ENCODE measurements at places on chromosomes 6 and 20.

DNA sequence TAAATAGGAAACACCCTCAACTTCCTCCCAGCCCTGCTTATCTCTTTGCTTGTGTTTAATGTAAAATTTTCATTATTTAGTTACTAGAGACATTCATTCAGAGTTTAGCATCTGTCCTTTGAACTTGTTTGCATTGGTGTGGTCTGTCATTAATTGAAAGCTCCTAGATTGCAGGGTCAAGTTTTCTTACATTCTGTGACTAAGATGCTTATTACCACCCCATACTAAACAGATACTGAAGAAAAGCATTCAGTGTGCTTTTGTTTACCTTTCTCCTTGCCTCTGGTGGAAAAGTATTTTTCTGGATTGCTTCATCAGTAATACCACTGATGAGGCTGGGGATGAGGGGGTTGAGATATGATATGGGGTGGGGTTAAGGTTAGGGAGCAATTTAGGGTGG, 199.0 kb downstream of the SAMD5 start:
- no peak for DNase-seq

DNA sequence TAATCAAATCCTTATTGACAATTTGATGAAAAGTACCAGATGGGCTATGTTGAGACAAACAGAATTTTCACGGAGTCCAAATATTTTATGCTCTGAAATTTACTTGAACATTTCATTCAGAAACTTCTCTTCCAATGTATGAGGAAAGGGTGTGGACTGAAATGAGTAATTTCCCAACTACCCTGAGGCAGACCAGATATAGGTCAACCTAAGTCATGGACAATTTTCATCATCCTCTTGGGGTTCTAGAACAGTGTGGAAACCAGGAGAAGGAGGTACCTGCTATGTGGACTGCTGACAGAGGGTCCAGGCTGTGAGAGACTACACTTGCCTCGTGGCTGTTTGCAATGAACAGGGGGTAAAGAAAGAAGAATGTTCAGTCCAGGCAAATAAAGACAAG, 323.0 kb downstream of the ESR1 start:
- peak; percentile 80 for DNase-seq

GRCh38 chr20:17463711-17464110, 67.5 kb downstream of the BFSP1 start:
- no peak for DNase-seq

DNA sequence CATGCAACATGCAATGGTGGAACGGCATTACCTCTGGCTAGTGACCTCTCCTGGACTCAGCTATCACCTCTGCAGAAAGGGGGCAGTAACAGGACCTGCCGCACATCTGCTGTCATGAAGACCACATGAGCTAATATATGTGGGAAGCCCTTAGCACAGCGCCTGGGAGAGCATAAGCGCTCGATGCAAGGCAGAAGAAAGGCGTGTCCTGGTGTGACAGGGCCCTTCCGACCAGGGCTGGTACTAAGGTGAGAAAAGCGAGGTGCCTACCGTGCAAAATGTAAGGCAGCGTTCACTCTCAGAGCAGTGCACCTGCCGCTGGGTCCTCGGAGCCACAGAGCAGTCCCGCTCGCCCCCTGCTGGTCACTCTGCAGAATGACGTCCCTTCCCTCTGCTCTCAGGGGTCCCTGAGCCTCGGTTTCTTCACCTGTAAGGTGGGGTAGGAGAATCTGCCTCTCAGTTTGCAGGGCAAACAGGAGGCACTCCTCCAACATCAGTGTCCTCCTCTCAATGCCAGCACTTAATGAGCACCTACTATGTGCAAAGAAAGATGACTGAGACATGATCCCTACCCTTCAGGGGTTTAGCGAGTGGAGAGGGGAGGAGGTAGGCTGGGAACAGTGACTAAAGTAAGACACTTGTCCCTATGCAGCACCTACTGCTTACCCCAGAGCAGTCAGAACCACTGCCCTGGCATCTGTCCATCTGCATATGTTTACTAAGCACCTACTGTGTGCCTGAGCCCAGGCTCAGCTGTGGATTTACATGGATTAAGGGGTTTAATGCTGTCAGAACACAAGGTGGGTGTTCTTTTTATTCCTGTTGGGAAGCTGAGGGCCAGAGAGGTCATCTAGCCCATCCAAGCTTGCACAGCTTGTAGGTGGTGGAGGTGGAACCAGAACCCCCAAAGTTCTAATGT, 41.1 kb upstream of the PTGIS start:
- peak; percentile 58 for DNase-seq

- no peak for DNase-seq
Measured at GRCh38 chr6:170174771-170175643, 115.9 kb downstream of the DLL1 start.

DNA sequence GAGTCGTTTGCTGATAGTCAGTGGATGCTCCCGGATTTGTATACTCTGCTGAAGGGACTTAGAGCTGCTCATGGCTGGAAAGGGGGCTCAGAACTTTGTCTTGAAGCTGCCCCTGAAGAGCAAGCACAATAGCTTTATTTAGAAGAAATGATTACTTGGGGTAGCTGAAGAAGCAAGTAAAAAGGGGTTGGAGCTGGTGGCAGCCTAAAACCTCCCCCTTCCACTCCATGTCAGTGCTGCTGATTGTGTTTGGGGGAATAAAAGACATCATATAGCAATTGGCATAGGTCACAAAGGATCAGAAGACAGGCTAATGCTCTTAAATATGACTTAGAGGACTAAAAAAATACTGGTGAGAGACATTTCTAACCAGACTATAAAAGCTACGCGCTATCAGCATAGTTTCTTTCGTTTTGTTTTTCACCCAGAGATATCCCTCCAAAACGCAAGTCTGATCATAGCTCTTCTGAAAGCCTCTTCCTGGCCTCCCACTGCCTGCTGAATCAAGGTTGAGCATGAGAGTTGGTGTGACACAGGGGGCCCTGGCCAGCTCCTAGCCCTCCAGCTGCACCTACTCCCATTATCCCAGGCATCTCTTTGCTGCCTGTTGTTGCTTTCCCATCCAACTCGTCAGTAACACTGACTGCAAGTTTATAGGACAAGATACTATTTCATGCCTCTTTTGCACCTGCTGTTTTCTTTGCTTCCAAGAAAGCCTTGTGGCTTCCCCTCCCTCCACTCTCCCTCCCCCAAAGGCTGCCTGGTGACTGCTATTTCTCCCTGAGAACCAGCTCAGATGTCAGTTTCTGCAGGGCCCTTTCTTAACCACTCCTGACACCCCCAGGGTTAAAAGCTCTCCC, 33.9 kb upstream of the SGK1 start:
- no peak for DNase-seq

DNA sequence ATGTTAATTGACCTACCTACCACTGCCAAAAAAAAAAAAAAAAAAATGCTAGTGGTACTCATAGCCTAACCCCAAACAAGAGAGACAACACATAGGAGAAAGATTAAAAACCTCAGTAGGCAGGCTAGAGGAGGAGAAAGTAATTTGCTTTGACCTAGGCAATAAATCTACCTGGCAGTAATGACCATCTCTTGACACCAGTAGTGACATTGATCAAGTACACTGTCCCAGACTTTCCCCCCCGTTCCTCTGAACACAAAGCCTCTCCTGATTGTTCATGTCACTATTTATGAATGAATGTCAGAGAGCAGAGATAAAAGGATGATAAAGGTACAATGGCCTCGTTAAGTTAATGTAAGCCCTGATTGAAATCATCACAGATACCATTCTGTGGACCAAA, 746.8 kb downstream of the CBLN4 start:
- no peak for DNase-seq

DNA sequence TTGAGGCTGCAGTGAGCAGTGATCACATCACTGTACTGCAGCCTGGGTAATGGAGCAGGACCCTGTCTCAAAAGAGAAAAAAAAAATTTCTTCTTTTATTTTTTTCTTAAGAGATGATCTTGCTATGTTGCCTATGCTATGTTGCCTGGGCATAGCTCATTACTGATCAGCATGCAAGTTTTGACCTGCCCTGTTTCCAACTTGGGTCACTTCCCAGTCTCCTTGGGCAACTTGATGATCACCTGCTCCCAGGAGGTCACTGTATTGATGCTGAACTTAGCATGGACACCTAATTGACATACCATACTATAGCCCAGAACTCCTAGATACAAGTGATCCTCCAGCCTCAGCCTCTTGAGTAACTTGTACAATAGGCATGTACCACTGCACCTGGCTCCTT, 30.7 kb upstream of the NANP start:
- DNase-seq = peak; percentile 78

DNA sequence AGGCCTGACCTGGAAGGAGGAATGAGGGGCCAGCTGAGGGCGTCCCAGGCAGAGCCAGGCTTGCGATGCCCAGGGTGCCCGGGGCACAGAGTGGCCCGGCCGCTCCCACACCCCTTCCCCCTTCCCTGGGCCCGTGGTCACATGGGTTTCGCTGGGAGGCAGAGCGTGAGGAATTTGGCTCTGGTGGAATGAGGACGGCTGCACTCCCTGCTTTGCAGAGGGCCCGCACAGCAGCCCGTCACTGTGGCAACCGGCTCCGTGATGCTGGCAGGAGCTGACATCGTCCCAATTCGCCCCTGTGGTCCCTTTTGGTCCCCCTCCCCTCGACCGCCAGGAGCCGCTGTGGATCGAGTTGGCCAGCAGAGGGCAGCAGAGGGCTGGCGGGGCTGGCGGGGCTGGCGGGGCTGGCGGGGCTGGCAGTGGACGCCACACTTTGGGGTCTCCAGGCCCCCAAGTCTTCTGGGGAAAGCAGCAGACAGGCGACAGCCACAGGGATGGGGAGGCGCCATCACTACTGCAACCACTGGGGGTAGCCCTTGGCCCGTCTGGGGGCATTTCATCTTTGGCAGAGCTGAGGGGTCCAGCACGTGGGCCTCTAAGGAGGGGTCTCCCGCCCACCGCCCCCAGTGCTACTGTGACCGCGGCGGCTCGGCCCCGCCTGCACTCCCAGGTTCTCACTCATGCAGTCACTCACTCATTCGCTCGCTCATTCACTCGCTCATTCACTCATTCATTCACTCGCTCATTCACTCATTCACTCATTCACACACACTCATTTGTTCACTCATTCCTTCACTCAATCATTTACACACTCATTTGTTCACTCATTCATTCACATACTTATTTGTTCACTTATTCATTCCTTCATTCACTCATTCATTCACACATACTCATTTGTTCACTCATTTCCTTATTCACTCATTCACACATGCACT, 49.7 kb upstream of the BHLHE23 start:
- no peak for DNase-seq

DNA sequence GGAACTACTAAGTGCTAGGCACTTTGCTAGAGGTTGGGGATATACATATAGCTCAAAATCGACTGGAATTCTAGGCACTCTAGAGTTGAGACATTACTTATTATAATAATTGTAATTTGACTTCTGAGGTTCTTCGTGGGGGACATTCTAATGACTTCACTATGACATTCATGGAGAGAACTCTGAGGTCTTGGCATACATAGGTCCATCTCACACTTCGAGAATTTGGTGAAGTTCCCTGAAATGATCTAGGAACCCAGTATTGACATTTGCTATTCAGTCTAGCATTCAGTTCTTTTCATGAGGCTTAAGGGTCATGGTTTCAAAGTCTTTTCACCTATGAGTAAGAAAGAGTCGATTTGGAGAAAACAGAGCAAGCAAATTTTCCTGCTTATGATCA, 446.6 kb upstream of the JAG1 start:
- no peak for DNase-seq

GRCh38 chr6:80329496-80329895, 223.0 kb downstream of the BCKDHB start:
- DNase-seq = no peak

GRCh38 chr6:111722179-111722731, 116.6 kb upstream of the TRAF3IP2 start:
- DNase-seq = peak; percentile 55

DNA sequence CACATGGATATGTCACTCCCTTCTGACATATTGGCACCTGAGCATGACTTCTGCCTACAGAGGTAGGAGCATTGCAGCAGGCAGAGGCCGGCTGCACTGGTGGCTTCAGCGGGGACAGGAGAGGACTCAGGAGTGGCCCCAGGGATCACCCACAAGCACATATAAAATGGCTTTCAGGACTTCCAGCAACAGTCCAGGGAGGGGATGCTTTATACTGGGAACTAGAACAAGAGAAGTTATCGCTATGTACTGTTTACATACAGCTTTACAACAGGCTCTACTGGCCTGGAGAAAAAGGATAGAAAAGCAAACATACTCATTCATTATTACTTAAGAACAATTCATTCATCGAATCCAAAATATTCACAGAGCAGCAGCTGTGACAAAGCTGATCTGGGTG, 337.8 kb downstream of the THBS2 start:
- no peak for DNase-seq

GRCh38 chr6:55469951-55470366, 109.0 kb downstream of the HMGCLL1 start:
- DNase-seq = no peak

GRCh38 chr20:542777-543368, 717 bp downstream of the CSNK2A1 start:
- no peak for DNase-seq

DNA sequence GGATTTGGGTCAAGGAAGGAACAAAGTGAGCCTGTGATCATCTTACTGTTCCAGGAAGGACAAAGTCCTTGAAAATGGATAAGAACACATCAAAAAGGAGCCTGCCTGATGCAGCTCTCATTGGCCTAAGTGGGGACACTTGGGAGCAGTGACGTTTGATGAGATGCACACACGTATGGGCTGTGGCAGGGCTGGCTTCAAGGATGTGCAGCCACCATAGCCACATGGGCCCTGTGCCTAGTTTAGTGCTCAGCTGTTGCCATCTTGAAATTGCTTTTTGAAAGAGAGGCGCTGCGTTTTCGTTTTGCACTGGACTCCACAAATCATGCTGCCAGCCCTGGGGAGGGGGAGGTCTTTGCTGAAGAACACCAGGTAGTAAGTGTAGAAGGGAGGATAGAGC, 6.6 kb upstream of the NPEPL1 start:
- DNase-seq = no peak

GRCh38 chr6:41074692-41075436, 2.1 kb downstream of the NFYA start:
- peak; percentile 21 for DNase-seq

- DNase-seq = no peak
Measured at GRCh38 chr6:98747273-98747672, 87.1 kb upstream of the POU3F2 start.

GRCh38 chr6:34645627-34646026, 50.9 kb downstream of the ILRUN start:
- DNase-seq = no peak

DNA sequence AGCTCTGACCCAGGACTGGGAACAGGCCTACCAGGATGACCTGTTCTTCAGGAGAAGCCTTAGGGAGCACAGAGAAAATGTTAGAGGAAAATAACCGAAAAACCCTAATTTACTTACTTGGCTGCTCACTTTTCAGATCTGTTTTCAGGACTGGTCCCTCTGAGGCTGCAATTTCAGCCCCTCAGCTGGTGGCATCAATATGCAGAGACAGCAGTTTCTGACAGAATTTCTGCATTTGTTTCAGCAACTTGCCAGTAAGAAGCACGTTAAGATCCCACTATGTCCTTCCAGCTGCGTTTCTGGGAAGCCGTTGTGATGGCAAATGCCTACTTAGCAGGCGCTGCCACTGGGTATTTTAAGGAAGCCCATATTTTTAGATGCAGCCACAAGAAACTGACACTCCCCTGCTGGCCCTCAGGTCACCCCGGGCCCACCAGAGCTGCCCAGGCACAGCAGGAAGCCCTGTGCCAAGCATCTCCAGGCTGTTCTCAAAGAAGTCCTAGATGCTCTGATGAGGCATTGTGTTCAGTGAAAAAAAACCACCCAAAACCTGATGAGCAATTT, 7.5 kb downstream of the YTHDF1 start:
- DNase-seq = no peak

All from epithelial cell of esophagus (primary cell).